ENCODE measurements at places on chromosomes 4 and X.

GRCh38 chrX:19647731-19648588, 132.7 kb upstream of the MAP3K15 start:
- no peak for DNase-seq

DNA sequence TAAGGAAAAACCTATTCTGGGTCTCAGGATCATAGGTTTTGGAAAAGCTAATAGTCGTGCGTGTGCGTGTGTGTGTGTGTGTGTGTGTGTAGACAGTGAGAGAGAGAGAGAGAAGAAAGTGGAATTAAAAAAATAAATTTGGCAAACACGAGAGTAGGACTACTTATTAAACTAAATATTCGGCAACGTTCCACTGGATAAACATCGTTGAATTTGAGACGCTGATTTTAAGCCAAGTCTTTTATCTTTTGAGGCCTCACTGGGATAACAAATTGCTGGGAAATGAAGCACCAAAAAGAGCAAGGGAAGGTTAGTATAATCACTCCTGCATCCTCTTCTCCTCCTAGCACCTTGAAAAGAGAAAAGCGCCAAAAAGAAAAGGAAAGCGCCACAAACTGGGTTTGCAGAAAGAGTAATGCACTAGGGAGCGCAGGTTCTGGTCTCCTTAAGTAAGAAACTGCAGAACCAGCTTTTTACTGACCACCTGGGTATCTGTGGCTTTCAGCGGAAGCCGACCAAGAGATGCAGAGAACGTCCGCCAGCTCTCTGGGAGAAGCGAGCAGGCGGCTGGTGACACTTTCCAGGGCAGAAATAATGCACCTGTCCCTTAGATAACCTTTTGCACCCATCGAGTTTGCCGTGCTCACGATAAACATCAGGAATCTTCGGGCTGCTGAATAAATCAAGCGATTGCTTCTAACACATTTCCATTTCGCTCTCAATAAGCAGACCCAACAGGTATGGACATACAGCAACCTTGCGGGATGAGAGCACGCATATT, 3.4 kb downstream of the ATOH1 start:
- no peak for DNase-seq

- no peak for DNase-seq
These were observed 88.3 kb upstream of the CITED1 start for GRCh38 chrX:72393836-72394517.

DNA sequence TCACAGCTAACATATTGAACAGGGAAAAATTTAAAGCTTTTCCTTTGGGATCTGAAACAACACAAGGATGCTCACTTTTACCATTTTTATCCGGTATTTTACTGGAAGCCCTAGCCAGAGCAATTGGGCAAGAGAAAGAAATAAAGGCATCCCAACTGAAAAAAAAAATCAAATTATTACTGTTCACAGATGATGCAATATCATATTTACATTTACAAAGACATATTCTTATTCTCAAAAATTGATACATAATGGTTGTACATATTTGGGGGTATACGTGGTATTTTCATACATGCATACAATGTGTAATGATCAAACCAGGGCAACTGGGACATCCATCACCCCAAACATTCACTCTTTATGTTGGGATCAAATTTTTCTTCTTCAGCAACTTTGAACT, 337.0 kb upstream of the SLC7A11 start:
- no peak for DNase-seq

- DNase-seq, result no peak
These were observed 1.3 kb downstream of the DLG3 start for GRCh38 chrX:70445951-70446350.

GRCh38 chr4:107125496-107125895, 89.4 kb upstream of the DKK2 start:
- DNase-seq, result no peak

DNA sequence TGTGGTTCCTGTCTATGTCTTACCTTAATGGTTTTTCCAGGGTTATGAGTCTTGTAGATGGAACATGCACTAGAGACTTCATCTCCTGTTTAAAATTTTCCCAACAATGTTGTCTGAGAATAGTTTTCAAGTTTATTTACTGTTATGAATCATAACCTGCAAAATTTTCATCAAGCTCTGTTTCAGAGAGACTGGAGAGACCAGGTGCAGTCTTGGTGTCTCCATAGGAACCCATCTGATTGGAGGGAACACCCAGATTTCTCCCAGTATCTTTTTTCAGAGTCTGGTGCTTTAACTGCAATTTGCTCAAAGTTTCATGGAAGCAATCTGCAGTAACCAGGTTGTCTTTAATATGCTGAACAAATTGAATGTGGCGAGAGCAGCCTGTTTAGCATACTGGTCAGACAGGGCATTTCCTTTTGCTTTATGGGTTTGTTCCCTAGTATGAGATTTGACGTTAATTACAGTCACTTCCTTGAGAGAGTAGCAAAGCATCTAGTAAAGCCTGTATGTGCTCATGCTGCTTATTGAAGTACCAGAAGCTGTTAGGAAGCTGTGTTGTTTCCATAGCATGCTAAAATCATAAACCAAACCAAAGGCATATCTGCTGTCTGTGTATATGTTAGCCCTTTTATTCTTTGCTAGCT, 18.8 kb upstream of the VSIG1 start:
- no peak for DNase-seq

- no peak for DNase-seq
These were observed 35.1 kb downstream of the FBXO8 start for GRCh38 chr4:174248407-174248806.

GRCh38 chr4:39348371-39349315, 17.5 kb downstream of the RFC1 start:
- DNase-seq, result no peak

- DNase-seq, result no peak
These were observed 102.0 kb upstream of the PDE5A start for GRCh38 chr4:119730671-119730950.

- no peak for DNase-seq
These were observed 5.6 kb downstream of the PDE5A start for GRCh38 chr4:119623025-119623424.

GRCh38 chr4:147707892-147708672, 23.8 kb upstream of the ARHGAP10 start:
- DNase-seq, result no peak

- no peak for DNase-seq
These were observed 3.1 kb upstream of the ANTXR2 start for GRCh38 chr4:80075995-80076675.

DNA sequence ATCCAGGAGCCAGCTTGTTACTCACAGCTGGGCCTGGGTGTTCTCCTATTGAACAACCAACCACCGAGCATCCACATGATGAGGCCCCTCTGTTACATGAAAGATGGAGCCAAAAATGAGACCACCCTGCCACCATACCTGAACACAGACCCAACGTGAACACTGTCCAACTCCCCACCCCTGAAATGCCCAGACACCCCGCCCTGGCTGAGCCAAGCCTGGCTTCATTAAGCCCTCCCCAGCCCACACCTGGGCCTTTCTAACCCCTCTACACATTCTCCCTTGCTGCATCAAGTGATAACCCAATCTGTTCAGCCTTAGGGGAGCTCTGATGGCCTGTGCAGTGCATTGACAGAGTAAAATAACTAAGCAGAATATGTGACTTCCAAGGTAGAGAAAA, 80.7 kb downstream of the EVC start:
- no peak for DNase-seq

GRCh38 chrX:115284877-115285276, 4.6 kb upstream of the LUZP4 start:
- no peak for DNase-seq

GRCh38 chrX:17737986-17738713, 857 bp downstream of the SCML1 start:
- DNase-seq, result no peak

DNA sequence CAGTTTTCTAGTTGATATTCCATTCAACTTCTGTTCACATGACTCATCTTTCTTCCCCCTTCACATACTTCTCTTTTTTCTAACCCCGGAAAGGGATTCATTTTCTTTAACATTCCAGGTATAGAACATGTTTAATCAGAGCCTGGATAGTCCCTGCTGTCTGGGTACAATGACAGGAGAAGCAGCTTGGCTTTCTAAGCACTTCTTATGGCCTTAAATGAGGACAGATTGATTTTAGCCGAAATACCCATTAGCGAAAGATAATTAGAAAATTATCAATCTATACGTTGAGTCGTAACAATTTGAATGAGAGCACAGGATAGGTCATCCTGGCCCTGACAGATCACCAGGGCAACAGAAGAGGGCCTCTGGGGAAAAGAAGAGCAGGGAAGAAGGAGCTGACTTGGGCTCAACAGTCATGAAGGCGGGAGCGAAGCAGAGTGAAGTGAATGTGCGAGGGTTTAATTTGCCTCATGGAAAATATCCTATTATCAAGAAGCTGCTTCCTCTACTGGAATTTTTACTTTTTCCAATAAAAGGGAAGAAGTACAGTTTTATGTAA, 62.2 kb downstream of the PPP1R2C start:
- DNase-seq, result no peak

DNA sequence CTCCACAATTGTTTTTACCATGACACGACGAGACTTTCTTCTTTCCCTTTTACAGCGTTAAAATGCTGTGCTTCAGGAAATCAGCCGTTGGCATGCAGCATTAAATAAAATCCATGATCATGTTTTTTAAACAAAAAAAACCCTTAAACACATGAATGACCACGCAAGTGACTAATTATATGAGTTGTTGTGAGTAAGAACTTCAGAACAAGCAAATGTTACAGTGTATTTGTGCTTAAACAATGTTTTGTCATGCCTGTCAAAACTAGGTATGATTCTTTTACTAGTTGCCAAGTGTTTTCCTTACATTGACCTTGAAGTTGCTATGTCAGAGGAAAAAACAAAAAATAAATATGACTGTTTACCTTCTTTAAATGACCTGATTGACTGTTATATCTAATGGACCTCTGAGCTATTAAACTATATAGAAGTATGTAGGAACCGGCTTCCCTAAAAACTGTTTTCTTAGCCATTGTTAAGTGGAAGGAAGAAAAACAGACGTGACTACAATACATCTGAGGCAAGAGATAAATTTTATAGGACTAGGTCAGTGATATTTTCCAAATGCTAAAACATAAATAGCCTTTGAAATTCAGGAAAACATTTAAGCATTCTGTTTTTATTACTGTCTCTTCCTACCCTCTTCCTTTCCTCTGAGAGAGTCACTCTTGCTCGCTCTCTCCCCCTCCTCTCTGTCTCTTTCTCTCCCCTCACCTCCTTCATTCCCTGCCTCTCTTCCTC, 197.1 kb downstream of the PALLD start:
- DNase-seq, result no peak

GRCh38 chrX:37759351-37759750, 20.5 kb upstream of the CYBB start:
- no peak for DNase-seq

- no peak for DNase-seq
These were observed 162.8 kb downstream of the PPP1R2C start for GRCh38 chrX:42615161-42615563.

GRCh38 chr4:35867057-35867456, 377.3 kb downstream of the ARAP2 start:
- DNase-seq, result no peak

DNA sequence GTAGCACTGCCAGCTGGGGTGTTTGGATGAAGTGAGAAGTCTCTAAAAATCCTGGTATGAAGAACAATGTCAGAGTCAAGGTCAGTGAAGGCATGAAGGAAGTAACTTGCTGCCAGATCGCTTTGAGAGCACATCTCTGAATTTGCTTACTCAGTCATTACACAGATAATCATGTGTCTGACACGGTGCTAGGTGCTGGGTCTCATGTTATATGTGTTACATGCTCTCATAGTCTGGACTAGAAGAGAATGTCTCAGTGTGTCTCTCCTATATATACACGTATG, 337.9 kb downstream of the ARHGAP10 start:
- DNase-seq, result no peak

GRCh38 chr4:92600638-92601037, 296.9 kb downstream of the GRID2 start:
- no peak for DNase-seq

- DNase-seq, result peak; percentile 27
These were observed 47.9 kb upstream of the RGN start for GRCh38 chrX:47030339-47030738.

DNA sequence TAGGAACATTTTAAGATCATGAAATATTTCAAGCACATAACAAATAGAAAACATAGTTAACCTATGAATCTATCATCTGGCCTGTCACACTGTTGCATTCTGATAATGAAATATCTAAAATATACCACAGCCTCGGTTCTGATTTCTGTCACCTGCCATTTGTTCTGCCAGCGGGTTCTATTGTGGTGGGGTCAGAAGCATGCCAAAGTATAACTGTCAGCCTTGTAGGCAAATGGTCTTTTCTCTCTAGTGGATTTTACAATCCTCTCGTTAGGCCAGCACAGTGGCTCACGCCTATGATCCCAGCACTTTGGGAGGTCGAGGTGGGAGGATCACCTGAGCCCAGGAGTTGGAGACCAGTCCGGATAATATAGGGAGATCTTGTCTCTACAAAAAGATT, 47.9 kb downstream of the HTRA3 start:
- DNase-seq, result no peak

GRCh38 chrX:67599532-67599931, 55.7 kb downstream of the AR start:
- DNase-seq, result no peak
